ENCODE measurements at places on chromosomes 3 and 15. TPM values are rescaled to one million over a fixed set of nuclear protein-coding genes. Genes with fewer than 3 reads are reported as not detected.

GRCh38 chr3:127373441-127374085, 85.7 kb upstream of the PRR20G start:
- no peak overlapping the region for H3K4me3 ChIP-seq
- H3K27ac ChIP-seq: no peak overlapping the region
- no peak for DNase-seq
- no peaks in the 10 kb centered on the region for H3K4me1 ChIP-seq
- peaks cover 5% of the 10 kb centered on the region for H3K27me3 ChIP-seq

- H3K4me1 ChIP-seq: no peaks in the 10 kb centered on the region
- no peaks in the 10 kb centered on the region for H3K27me3 ChIP-seq
- H3K36me3 ChIP-seq: no peaks in the 10 kb centered on the region
These were observed 60.9 kb downstream of the NCEH1 start for GRCh38 chr3:172649987-172650386.

Gene CYP8B1
- not detected for total RNA-seq

DNA sequence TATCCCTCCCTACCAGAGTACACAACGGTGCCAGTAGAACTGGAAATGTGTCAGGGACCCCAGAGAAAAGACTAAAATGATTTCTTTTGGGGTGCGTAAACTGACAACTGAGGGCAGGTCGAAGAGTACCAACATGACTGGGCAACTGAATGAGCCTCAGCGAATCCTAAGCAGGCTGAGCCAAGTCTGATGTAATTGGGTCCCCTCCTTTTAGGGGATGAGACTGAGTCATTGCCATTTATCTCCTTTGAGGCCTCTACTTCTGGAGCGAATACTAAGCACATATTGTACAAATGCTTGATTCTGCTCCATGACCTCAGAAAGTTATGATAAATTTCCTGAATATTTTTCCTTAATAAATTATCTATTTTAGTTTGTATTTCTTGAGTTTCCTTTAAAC, 17.3 kb upstream of the GPR156 start:
- no peak for DNase-seq
- no peak overlapping the region for H3K4me3 ChIP-seq
- H3K27me3 ChIP-seq: peaks cover 13% of the 10 kb centered on the region
- H3K4me1 ChIP-seq: peaks cover 2% of the 10 kb centered on the region
- H3K36me3 ChIP-seq: peaks cover 4% of the 10 kb centered on the region

Gene TGM5
- total RNA-seq: 0.38 TPM

DNA sequence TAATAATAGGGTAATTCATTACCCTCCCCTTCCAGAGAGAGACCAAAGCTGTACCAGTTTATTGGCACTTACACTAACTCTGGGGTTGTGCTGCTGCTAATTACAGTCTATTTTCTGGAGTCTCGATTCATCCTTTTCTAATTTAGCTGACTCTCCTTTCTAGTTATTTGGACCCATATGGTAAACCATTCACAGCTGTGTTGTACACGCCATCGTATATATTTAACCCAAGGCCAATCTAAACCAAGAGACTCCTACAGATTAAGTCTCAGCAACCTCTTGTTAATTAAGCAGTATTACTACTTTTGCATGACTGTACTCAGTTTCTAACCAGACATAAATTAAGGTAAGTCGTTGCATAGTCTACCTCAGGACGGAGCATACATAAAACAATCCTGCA, 22.5 kb downstream of the ANXA2 start:
- DNase-seq: no peak
- H3K27me3 ChIP-seq: no peaks in the 10 kb centered on the region
- no peak overlapping the region for H3K27ac ChIP-seq
- H3K36me3 ChIP-seq: no peaks in the 10 kb centered on the region

Gene CLRN1
- not detected for total RNA-seq

DNA sequence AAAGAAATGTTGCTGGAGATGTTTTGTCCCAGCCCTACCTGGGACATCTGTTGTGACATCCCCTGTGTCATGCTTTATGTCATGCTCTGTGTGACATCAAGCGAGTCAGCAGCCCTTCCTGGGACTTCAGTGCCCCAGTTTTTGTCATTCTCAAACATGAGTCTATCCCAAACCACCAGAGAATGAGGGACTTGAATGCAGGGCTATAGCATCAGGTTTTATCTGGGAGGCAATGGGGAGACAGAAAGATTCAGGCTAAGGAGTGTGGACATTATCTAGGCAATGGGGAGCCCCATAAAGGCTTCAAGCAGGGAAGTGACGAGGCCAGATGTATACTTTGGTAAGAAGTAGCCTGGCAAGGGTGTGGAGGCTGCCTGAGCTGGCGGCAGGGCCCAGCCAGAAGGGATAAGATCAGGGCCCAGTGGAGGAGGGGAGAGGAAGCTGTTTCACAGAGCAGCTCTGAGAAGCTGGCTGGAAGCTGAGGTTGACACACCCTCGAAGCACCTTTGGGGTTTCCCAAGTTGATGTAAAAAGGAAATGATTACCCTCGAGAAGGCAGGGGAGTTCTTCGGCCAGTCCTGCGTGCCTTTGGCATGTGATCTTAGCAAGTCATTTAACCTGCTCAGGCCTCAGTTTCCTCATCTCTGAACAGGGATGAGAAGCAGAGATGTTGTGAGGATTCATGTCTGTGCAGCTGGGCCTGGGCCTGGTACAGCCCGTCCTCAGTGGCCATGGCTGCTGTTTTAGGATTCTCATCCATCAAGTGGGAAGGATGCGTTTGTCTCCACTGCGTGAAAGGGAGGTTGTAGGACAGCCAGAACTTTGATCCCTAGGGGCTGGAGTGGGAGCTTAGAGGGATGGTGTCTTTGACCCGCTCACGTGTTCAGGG, 34.3 kb downstream of the IRAK2 start:
- peak overlapping the region; percentile 43 for H3K4me3 ChIP-seq
- H3K27ac ChIP-seq: peak overlapping the region; percentile 93
- peaks cover 2% of the 10 kb centered on the region for H3K36me3 ChIP-seq
- H3K27me3 ChIP-seq: no peaks in the 10 kb centered on the region
- DNase-seq: peak; percentile 73

GRCh38 chr3:46389306-46389705, 17.6 kb downstream of the CCR5AS start:
- H3K36me3 ChIP-seq: no peaks in the 10 kb centered on the region
- H3K4me3 ChIP-seq: no peak overlapping the region
- no peak overlapping the region for H3K27ac ChIP-seq
- H3K27me3 ChIP-seq: no peaks in the 10 kb centered on the region
- no peak for DNase-seq

Gene SPINT1
- 3.4 TPM for total RNA-seq

Gene VPS8
- total RNA-seq: 20.0 TPM

DNA sequence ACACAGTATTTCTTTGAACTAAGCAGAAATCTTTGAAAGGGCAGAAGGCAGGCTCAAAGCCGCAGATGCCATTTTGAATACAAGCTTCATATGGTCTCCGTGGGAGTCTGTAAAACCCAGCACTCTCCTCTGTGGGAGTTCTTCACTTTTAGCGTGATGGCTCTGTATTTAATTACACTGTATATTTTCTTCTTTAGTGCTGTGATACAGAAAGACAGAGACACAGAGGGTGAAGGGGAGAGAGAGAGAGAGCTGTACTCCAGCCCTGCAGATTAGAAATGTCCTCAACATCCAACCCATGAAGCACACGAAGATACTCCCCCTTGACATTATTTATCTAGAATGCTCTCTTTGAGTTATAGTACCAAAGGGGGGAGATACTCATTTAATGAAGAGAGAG, 752.6 kb upstream of the NR2F2 start:
- H3K4me3 ChIP-seq: no peak overlapping the region
- DNase-seq: no peak
- H3K27ac ChIP-seq: no peak overlapping the region
- no peaks in the 10 kb centered on the region for H3K4me1 ChIP-seq

GRCh38 chr15:77342807-77343206, 77.1 kb downstream of the PEAK1 start:
- H3K4me1 ChIP-seq: peaks cover 9% of the 10 kb centered on the region
- no peak overlapping the region for H3K27ac ChIP-seq
- peaks cover 50% of the 10 kb centered on the region for H3K36me3 ChIP-seq
- no peak for DNase-seq
- no peak overlapping the region for H3K4me3 ChIP-seq

DNA sequence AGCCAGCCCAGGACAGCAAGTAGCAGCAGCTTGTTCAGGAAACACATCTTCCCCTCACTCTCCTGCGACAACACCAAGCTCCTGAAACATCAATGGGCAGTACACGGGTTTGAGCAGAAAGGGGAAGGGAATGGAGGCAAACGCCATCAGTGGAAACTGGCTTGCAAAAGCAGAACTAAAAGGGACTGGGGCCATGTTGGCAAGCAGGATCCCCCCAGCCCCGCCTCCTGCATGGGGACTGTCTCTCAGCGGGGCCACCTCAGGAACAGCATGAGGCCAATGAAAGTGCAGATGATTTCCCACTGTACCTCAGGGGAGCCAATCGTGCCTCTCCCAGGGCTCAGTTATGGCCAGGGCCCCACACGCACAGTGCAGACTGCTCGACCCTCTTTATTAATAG, 6.8 kb downstream of the CDAN1 start:
- peaks cover under 1% of the 10 kb centered on the region for H3K4me1 ChIP-seq
- peaks cover 8% of the 10 kb centered on the region for H3K36me3 ChIP-seq
- no peak overlapping the region for H3K4me3 ChIP-seq
- DNase-seq: no peak
- no peaks in the 10 kb centered on the region for H3K27me3 ChIP-seq
- peak overlapping the region; percentile 31 for H3K27ac ChIP-seq

Gene GHSR
- not detected for total RNA-seq

- no peak for DNase-seq
- H3K4me3 ChIP-seq: no peak overlapping the region
- H3K27me3 ChIP-seq: peaks cover 2% of the 10 kb centered on the region
- H3K27ac ChIP-seq: no peak overlapping the region
These were observed 168.2 kb downstream of the TP63 start for GRCh38 chr3:189799366-189799765.

Gene EPHB3
- 0.16 TPM for total RNA-seq

Gene ISLR
- not detected for total RNA-seq

GRCh38 chr3:149018247-149018646, 26.9 kb downstream of the GYG1 start:
- no peak overlapping the region for H3K27ac ChIP-seq
- H3K27me3 ChIP-seq: no peaks in the 10 kb centered on the region
- no peak for DNase-seq
- H3K4me3 ChIP-seq: no peak overlapping the region

Gene PGBD4
- 2.8 TPM for total RNA-seq

- no peak overlapping the region for H3K4me3 ChIP-seq
- peaks cover 18% of the 10 kb centered on the region for H3K4me1 ChIP-seq
- H3K36me3 ChIP-seq: peaks cover 2% of the 10 kb centered on the region
- H3K27ac ChIP-seq: no peak overlapping the region
These were observed 203.8 kb upstream of the CD96 start for GRCh38 chr3:111338059-111338698.

DNA sequence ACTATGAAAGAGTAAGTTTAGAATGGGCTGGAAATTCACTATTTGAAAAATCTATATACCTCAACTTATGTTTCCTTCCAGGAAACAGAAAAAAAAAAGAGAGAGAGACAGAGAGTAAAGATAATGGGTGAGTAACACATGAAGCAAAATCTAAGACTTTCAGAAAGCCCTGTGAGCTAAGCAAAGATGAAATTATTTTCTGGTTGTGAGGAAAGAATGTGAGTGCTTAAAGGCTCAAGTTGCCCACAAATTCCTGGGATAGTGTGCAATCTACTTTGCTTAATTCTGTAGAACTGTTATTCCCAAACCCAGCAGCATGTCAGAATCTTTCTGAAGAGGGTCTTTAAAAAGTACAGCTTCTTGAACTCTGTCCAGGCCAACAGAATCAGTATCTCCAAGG, 337.7 kb upstream of the AGTR1 start:
- H3K27me3 ChIP-seq: no peaks in the 10 kb centered on the region
- H3K36me3 ChIP-seq: no peaks in the 10 kb centered on the region
- H3K27ac ChIP-seq: no peak overlapping the region

DNA sequence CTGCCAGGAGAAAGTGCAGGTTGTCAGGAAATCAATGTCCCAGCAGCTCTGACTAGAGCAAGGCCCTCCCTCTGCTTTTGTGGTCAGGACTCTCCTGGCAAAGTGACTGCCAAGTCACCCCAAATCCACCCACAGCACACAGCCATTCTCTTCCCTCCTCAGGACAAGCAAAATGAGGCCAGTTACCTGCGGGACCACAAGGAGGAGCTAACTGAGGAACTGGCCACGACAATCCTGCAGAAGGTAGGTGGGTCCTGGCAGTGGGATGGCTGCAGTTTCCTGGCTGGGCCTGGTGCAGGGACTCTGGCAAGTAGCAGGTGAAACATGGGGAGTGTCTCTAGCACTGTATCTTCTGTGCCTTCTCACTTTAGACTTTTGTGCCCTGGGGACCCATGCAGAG, 142.5 kb upstream of the EIF1B start:
- DNase-seq: no peak
- H3K4me1 ChIP-seq: peaks cover 2% of the 10 kb centered on the region
- no peak overlapping the region for H3K4me3 ChIP-seq
- no peaks in the 10 kb centered on the region for H3K36me3 ChIP-seq
- H3K27me3 ChIP-seq: no peaks in the 10 kb centered on the region

DNA sequence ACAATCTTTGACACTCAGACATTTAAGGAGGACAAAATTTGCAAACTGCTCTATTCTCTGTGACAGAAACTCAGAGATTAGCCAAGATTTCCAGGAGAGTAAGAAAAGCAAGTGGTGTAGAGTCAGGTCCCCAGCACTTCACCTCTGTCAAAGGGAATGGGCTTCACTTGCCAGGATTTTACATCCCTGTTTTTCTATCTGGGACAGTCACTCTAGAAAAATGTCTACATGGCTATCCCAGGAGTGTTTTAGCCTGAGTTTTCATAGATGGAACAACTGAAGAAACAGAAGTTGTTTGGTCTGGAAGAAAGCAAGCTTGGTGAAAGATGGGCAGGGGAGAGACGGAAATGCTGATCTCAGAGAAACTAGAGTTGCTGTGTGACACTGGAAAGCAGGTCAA, 3.0 kb downstream of the FAM219B start:
- H3K4me1 ChIP-seq: peaks cover 29% of the 10 kb centered on the region
- H3K36me3 ChIP-seq: peaks cover 32% of the 10 kb centered on the region
- no peak overlapping the region for H3K4me3 ChIP-seq
- peak overlapping the region; percentile 63 for H3K27ac ChIP-seq

Gene SAMMSON
- not detected for total RNA-seq

- no peaks in the 10 kb centered on the region for H3K4me1 ChIP-seq
- H3K27me3 ChIP-seq: peaks cover 35% of the 10 kb centered on the region
- no peak overlapping the region for H3K4me3 ChIP-seq
- no peak overlapping the region for H3K27ac ChIP-seq
- no peaks in the 10 kb centered on the region for H3K36me3 ChIP-seq
These were observed 31.1 kb upstream of the NEO1 start for GRCh38 chr15:73021139-73021621.

GRCh38 chr3:44989636-44990373, 13.8 kb downstream of the EXOSC7 start:
- peaks cover 41% of the 10 kb centered on the region for H3K36me3 ChIP-seq
- no peak overlapping the region for H3K4me3 ChIP-seq
- no peaks in the 10 kb centered on the region for H3K27me3 ChIP-seq
- no peak for DNase-seq

DNA sequence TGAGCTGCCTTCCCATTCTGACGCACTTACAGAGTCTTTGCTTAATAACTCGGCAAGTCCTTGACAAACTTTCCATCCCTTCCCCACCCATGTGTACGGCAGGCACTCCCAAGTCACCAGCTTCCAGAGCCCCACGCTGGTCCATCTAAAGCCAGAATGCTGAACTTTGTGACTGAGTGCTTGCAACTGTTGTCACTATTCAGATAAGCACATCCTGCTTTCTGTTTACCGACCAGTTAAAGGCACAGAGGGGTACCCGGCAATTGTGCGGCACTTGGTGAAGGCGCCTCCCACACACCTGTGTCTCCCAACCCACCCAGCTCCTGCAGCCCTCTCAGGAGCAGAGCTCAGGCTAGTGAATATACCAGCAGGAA, 430.6 kb downstream of the FOXP1 start:
- no peaks in the 10 kb centered on the region for H3K27me3 ChIP-seq
- peaks cover 64% of the 10 kb centered on the region for H3K36me3 ChIP-seq
- H3K27ac ChIP-seq: peak overlapping the region; percentile 63
- no peak for DNase-seq

Data from activated naive CD8-positive, alpha-beta T cell treated with anti-CD3 and anti-CD28 coated beads for 36 hours (primary cell).